ENCODE measurements at places on chromosomes 12 and 14.

DNA sequence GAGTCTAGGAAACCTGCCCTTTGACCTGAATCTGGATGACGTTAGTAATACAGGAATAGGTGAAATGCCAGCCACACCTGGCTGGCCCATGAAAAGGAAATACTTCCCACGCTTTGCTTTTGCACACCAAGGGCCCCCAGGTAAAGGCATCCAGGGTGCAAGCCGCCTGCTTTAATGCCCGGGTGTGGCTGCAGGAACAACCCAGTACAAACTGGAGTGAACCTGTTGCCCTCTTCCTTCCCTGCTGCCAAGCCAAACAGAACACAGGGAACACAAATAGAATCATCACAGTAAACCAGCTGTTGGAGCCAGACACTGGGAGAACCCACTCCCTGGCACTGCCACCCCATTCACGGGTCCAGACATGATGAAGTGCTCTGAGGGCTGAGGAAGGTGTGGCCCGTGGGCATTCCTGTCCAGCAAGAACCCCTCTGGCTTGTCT is 24.2 kb upstream of the FOS start:
- no peak for DNase-seq

DNA sequence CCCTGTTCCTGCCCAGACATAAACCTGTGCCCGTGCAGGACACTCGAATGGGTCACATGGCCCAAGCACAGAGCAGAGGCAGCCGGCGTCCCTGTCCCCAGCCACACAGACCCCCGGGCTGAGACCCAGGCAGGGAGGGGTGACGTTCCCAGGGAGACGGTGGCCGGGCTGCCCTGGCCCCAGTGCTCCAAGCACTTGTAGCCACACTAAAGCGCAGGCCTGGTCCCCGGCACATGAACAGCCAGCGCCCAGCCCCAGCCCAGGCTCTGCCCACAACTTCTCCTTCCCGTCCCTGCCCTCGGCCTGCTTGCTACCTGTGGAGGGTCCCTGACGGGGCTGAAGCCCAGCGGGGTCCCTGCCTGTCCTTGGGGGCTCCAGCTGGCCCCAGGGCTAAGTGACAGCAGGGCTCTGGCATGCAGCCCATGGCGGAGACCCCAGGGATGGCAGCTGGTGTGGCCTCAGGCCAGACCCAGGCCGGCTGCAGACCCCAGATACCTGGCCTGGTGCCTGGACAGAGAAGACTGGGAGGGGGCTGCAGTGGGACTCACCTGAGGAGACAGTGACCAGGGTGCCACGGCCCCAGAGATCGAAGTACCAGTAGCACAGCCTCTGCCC is 338.4 kb downstream of the TMEM121 start:
- DNase-seq = no peak

DNA sequence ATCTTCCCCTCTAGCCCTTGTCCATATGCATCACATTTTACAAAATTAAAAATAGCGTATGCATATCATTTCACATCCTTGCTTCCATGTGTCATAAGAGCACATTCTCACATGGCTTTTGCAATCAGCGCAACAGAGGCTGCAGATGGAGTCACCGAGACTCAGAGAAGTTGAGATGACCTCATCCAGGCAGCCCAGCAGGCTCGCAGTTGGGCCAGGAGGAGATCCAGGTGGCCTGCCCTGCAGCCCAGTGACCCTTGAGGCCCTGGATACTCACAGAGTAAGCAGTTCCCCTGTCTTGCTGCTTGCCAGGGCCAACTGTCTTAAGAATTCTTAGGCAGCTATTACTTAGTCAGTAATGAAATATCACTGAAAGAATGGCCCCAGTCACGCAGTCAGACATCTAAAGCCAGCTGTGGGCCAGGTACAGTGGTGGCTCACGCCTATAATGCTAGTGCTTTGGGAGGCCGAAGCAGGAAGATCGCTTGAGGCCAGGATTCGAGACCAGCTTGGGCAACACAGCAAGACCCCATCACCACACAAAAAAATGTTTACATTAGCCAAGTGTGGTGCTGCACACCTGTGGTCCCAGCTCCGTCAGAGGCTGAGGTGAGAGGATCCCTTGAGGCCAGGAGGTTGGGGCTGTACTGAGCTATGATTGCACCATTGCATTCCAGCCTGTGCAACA is 9.1 kb downstream of the CAMKK2 start:
- no peak for DNase-seq

GRCh38 chr14:53772936-53773335 is 183.7 kb downstream of the BMP4 start:
- no peak for DNase-seq

- DNase-seq = no peak
These were observed 169.3 kb downstream of the STXBP6 start for GRCh38 chr14:24880689-24881088.

- no peak for DNase-seq
These were observed 14.8 kb downstream of the ULK1 start for GRCh38 chr12:131909081-131909751.

GRCh38 chr14:103483600-103483999 is 39.0 kb downstream of the CKB start:
- DNase-seq = no peak

GRCh38 chr12:22262309-22262708 is 72.2 kb downstream of the ST8SIA1 start:
- DNase-seq = no peak

DNA sequence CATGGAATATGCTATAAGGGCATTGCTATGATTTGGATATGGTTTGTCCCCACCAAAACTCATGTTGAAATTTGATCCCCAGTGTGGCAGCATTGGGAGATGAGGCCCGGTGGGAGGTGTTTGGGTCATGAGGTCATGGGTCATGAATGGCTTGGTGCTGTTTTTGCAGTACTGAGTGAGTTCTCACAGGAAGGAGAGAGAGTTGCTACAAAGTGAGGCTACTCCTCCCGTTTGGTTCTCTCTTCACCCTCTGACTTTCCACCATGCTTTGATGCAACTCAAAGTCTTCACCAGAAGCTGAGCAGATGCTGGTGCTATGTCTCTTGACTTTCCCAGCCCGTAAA is 388.1 kb upstream of the TMPO start:
- DNase-seq = no peak

GRCh38 chr14:83566567-83566966 is 1963.4 kb upstream of the FLRT2 start:
- DNase-seq = no peak

GRCh38 chr12:28563936-28564335 is 373.7 kb downstream of the CCDC91 start:
- DNase-seq = no peak

GRCh38 chr12:24507827-24508226 is 441.1 kb downstream of the BCAT1 start:
- DNase-seq = no peak

DNA sequence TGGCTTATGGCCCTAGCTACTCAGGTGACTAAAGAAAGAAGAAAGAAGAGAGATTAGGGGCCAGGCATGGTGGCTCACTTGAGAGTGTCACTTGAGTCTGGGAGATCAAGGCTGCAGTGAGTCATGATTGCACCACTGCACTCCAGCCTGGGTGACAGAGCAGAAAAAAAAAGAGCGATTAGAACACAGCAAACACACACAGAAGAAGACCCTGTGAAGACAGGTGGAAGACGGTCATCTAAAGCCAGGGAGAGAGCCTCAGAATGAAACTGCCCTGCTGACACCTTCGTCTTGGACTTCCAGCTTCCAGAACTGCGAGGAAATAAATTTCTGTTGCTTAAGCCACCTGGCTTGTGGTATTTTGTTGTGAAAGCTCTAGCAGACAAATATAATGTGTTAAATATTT is 17.5 kb upstream of the PPP1CC start:
- DNase-seq = no peak

GRCh38 chr12:132506328-132507160 is 16.6 kb downstream of the FBRSL1 start:
- no peak for DNase-seq

DNA sequence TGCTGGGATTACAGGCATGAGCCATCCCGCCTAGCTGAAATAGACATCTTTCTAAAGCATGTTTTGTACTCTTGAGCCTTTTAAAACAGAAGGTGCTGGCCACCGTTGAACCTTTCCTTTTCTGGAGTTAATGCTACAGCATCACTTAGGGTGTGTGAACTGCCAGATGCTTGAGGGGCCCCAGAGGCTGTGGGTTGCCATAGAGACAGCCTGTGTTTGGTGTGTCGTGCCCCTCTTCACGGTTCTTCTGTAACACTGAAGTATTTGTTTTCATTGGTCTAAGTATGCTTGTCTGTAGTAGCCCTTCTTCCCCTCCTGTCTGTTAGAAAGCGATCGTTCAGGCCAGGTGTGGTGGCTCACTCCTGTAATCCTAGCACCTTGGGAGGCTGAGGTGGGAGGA is 30.8 kb downstream of the PLEKHG3 start:
- DNase-seq = no peak

- no peak for DNase-seq
These were observed 173.1 kb downstream of the FLRT2 start for GRCh38 chr14:85702997-85703396.

GRCh38 chr12:101968770-101969169 is 91.4 kb downstream of the DRAM1 start:
- no peak for DNase-seq

- DNase-seq = no peak
These were observed 32.5 kb downstream of the PSMC1 start for GRCh38 chr14:90288651-90289355.

GRCh38 chr12:73106296-73106695 is 834.1 kb downstream of the TRHDE start:
- DNase-seq = no peak

DNA sequence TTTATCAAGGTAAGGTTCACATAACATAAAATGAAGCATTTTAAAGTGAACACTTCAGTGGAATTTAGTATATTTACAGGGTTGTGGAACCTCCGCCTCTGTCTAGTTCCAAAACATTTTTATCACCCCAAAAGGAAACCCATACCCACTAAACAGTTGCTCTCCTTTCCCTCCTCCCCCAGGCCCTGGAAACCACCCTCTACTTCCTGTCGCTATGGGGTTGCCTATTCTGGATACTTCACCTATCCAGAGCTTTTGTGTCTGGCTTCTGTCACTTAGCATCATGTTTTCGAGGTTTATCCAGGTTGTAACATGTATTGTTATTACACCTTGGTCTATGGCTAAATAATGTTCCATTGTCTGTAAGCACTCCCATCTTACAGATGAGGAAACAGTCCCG is 27.7 kb upstream of the ZFP36L1 start:
- no peak for DNase-seq

DNA sequence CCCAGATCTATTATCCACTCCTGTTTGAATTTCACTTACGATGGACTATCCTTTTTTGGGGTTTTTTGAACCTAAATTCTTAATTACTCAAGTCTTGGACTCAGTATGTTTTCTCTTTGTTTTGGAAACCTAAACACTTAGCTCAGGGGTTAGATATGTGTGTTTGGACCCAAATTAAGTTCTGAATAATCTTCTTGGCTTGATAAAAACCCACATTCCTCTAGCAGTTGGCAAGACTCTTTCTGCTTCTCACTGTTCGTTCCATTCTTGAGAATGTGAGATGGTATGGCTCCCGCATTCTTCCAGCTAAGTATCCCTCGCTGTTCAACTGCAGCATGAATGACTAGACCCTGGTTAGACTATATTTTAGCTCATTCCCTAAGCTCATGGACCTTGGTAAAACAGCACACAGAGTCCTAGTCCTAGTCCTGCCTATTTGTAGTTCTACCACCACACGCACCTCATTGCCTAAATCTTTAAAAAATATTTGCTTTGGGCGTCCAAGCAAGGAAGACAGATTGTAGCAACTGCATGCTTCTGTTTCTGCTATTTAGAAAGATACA is 860.0 kb downstream of the RPS29 start:
- DNase-seq = no peak

GRCh38 chr12:7915661-7916403 is 20.2 kb downstream of the SLC2A3 start:
- DNase-seq = no peak

- DNase-seq = no peak
These were observed 328.6 kb downstream of the PCNX1 start for GRCh38 chr14:71235875-71236274.

DNA sequence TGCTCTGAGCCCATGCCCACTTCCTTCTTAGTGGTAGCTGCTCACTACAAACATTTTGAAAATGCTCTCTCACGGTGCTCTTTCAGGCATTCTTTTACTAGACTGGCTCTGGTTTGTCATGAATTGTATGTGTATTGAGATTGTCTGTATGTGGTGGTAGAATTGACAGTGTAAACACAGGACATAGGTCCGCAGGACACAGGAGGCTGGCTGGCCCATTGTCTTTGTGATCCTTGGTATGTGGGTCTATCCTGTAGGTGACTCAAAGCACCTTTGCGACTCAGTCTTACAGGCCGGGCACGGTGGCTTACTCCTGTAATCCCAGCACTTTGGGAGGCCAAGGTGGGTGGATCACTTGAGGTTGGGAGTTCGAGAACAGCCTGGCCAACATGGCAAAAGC is 250.9 kb downstream of the C12orf75 start:
- no peak for DNase-seq

- no peak for DNase-seq
These were observed 3.6 kb upstream of the KRT72 start for GRCh38 chr12:52604859-52605258.

- no peak for DNase-seq
These were observed 8.3 kb downstream of the PROX2 start for GRCh38 chr14:74867673-74868072.

DNA sequence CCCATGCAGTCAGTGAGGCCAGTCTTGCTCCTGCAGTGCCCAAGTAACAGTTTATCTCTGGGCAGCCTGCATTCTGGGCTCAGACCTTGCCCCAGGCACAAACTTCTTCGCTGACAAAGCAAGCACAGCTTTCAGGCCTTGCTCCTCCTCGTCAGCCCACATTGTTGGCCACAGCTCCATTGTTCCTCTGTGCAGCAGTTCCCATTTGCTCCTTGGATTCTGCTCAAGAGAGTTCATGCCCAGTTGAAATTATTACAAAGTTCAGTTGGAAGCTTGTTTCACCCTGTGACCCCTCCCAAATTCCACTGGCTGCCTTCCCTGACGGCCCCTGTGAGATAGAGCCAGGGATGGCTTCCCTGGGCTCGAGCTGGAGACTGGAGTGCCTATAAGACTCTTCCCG is 163.4 kb upstream of the DDHD1 start:
- no peak for DNase-seq

DNA sequence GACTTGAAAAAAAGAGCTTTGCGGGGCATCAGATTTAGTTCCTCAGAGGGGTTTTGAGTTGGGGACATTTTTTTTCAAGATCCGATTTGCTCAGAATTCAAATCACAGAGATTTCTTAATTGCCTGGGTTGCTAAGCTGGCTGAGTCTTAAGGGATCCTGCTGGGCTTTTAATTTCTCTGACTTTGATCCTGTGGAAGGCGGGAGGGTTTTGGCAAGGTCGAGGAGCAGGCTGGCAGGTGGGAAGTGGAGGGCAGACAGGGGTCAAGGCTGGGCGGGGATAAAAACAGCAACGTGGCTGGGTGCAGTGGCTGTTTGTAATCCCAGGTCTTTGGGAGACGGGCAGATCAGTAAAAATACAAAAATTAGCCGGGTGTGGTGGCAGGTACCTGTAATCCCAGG is 33.5 kb upstream of the CCDC63 start:
- no peak for DNase-seq

DNA sequence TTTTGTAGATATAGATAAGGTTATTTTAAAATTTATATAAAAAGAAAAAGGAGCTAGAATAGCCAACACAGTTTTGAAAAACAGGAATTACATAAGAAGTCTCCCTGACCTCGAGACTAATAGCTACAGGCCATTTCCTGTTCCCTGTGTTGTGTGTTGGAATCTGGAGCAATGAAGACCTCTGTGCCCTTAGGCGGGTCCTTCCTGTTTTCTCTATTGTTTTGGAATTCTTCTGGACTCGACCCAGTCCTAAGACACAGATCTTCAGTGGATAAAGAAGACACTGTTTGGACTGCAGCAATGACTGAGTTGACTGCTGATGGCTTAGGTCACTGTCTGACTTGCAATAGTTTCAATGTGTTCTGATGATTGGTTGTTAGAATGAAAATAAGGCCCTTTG is 26.2 kb downstream of the SNRPF start:
- DNase-seq = no peak
